Lung (tissue), 17 donors: ENCODE measurements at places on chromosomes 2 and 18. TPM values are rescaled to one million over a fixed set of nuclear protein-coding genes. Genes with fewer than 3 reads are reported as not detected.

Gene PKDCC
- total RNA-seq: 131 TPM

Gene RAX
- not detected for total RNA-seq

DNA sequence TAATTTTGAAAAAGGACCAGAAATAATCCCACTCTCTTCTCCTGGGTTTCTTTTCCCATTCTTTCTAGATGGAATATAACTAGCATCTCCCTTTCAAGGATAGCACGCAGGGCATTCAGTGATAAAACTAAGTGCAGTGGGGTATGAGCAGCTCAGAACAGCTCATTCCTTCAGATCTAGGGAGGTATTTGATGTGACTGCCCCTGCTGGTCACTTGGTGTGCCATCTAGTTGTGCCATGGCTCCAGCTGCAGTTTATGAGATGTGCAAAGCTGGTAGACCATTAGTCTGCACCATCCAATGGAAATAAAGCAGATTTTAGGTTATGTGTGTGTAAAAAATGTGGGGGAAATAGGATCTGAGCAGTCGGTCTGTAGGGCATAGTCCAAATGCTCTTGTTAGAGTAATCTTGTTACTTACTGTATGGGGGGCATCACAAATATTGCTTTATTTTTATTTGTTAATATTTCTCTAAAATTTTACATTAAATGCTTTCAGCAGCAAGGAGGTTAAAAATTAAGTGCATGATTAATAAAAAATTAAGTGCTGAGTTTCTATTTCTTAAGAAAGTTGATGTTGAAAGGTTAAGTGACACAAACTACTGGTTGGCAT, 38.9 kb downstream of the CTAGE1 start:
- H3K27ac ChIP-seq: no peak overlapping the region
- no peaks in the 10 kb centered on the region for H3K27me3 ChIP-seq
- H3K36me3 ChIP-seq: no peaks in the 10 kb centered on the region
- no peak overlapping the region for H3K4me3 ChIP-seq
- H3K4me1 ChIP-seq: no peaks in the 10 kb centered on the region

Gene VWC2L
- total RNA-seq: 0.25 TPM

DNA sequence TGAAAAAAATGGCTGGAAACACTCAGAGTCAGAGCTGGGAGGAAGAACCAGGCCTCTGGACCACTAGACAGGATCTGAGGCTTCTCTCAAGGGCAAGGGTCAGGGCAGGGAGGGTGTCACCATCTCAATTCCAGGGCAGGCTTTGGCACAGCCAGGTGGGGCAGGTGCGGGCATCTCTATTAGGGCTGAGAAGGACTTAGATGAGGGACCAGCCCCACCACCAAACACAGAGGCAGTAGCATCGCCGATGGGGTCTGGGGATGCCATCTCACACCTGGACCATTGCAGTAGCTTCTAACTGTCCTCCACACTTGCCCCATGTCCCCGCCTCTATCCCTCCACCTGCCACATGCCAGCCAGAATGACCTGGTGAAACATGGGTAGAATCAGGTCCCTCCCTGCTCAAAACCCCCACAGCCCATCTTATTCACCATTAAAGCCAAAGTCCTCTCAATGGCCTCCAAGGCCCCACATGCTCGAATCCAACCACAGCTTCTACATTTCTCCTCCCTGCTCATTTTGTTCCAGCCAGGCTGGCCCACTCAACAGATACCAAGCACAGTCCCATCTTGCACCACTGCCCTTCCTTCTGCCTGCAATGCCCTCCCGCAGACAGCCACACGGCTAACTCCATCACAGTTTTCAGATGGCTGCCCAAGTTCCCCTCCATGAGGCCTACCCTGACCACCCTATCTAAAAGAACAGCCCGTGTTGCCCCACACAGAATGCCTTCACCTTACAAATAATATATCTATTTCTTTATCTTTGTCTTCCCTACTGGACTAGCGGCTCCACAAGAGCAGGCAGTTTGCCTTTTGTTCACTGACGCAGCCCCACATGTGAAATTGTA, 177.4 kb downstream of the SMAD2 start:
- no peak overlapping the region for H3K27ac ChIP-seq
- H3K36me3 ChIP-seq: no peaks in the 10 kb centered on the region
- H3K4me1 ChIP-seq: no peaks in the 10 kb centered on the region
- peaks cover 3% of the 10 kb centered on the region for H3K27me3 ChIP-seq
- no peak overlapping the region for H3K4me3 ChIP-seq

DNA sequence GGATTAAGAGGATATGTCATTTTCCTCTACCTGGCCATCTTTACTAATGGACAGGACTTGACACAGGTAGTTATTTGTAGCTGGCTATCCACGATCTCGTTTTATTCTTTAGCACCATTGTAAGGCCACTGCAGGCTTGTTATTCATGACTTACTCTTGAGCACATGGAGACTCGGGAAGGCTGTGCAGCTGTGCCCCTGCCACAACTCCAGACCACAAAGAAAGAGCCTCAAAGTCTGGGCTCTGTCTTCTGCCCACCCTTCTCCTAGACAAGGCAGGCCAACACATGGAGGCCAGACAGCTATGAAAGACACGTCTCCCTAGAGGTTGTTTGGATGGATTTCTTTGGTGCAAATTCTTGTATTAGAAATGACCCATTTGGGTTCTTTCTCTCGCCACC, 133.8 kb downstream of the NAPG start:
- no peaks in the 10 kb centered on the region for H3K36me3 ChIP-seq
- H3K27ac ChIP-seq: no peak overlapping the region
- H3K4me1 ChIP-seq: no peaks in the 10 kb centered on the region
- no peak for DNase-seq
- H3K4me3 ChIP-seq: no peak overlapping the region
